ENCODE measurements at places on chromosomes 7 and 10.

GRCh38 chr10:108203905-108204527, 1039.5 kb upstream of the SORCS1 start:
- no peak for DNase-seq

DNA sequence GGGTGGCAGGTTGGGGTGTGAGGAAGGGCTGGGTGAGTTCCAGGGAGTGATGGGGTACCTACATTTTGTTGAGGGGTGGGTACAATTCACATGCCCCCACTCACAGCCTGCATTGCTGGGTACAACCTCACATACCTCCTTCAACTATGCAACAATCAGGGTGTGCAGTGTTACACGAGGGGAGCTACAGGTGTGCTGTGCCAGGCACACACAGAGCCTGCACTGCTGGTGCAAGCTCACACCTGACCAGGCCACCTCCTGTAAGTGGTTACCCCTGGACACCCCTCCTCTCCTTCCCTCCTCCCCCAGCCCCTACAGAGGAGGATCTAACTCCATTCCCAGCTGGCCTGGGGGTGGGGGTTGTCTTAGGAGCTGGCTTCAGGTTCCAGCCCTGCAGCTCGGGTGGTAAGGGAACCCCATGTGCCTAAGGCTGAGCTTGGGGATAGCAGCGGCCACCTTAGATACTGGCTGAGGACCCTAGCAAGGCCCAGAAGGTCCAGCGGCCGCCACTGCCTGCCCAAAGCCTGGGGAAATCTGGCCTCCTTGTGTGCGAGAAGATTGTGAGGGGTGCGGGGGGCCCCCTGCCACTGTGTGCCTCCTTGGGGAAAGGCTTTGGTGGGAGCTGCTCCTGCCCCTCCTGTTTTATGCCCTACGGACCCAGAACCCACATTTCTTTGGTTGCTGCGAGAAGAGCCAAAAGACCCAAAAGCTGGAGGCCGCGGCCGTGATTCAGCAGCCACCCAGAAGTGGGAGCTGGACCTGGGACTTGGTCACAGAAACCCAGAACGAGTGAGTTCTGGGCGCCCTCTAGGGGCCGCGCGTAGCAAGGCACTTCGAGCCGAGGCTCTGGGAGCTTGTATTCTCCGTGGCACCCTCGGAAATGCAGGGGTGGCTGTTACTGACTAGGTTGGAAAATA, 10.8 kb downstream of the TLX1 start:
- DNase-seq, result peak; percentile 58

DNA sequence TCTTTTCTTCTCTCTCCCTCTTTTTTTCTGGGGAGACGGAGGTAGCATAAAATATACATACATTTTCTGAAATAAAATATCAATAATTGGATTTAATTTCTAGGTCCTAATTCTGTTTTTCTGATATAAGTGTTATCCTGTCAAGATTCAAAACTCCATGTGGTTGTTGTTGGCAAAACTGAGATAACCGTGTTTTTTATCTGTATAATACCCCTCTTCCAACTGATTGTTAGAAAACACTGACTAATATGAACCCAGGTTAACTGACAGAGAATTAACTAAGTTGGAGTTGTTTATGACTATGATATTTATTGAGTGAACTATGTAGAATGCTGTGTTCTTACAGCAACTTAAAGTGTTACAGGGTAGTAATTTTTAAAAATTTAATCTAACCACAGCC, 236.5 kb upstream of the KAT6B start:
- DNase-seq, result no peak

GRCh38 chr10:88439932-88440331, 143.2 kb downstream of the RNLS start:
- DNase-seq, result no peak

DNA sequence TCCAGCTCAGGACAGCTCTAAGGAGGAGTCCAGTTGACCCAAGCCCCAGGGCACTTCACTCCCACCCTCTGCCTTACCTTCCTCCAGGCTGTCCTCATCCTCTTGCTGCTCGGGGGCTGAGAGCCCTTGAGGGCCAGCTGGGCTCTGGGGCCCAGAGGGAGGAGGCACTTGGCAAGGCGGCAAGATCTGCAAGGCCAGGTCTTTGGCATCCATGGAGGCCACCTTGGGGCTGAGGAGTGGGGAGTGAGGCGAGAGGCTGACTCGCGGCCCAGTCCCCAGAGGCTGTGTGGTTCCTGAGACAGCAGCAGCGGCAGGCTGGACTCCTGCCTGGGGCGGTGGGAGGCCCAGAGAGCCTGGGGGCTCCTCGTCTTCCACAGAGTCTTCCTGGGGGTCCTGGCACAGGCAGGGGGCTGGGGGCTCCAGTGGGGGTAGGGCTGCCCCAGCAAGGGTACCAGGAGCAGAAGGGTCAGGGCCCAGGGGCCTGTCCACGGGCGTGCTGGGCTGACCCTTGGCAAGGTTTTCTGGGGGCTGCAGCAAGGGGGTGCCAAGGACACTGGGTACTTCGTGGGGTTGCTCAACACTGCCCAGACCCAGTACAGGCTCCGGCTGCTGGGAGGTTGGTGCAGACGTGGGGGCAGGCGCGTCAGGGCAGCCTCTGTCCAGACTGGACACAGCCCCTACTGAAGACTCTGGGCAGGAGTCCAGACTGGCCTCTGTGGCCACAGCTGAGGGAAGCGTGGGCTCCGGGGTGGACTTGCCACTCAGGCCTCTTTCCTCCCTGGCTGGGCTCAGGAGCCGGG, 6.5 kb downstream of the NACAD start:
- DNase-seq, result no peak

GRCh38 chr7:105269397-105269796, 119.3 kb downstream of the SRPK2 start:
- no peak for DNase-seq

- no peak for DNase-seq
These were observed 41.9 kb downstream of the SEMA3C start for GRCh38 chr7:80876894-80877414.

- DNase-seq, result no peak
These were observed 9.6 kb downstream of the PYROXD2 start for GRCh38 chr10:98405422-98405821.

DNA sequence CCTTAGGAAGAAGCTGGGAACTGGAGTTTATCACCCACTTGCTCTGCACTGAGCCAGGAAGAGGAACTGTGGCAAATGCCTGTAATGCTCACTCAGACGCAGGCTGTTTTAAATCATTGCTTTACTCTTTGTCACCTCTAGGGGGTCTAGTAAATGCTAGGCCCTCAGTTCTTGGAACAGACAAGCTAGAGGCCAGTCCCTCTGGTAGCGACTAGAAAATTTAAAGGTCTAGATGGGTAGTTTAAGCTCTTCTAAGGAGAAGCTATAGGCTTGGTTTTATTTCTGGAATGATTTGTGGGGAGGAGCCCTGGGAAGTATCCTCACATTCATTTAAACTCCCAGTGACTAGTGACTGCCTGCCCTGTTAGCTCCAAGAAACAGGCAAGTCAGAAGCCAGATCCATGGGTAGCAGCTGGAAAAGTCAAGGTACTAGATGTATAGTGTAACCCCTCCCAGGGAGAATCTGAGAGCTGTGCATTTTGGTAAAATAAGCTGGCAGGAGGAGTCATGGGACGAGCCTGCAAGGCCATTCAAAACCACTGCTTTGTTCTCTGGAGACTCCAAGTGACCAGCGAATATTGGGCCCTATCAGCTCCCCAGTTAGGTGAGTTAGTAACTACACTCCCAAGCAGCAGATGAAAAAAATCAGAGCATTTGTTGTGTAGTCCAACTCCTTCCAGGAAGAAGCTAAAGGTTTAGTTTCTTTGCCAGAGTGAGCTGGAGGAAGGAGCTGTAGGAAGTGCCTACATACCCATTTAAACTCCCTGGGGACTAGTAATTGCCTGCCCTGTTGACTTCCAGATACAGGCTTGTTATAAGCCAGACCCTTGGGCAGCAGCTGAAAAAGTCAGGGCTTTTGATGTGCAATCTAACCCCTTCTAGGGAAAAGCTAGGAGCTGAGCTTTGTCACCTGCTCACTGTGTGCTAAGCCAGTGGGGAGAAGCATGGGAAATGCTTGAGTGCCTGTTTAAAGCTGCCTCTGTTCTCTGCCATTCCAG, 68.9 kb downstream of the DYNC1I1 start:
- DNase-seq, result no peak

- DNase-seq, result no peak
These were observed 84.5 kb upstream of the WNT16 start for GRCh38 chr7:121244120-121244870.

- DNase-seq, result no peak
These were observed 38.5 kb downstream of the GRID1 start for GRCh38 chr10:86327954-86328725.

DNA sequence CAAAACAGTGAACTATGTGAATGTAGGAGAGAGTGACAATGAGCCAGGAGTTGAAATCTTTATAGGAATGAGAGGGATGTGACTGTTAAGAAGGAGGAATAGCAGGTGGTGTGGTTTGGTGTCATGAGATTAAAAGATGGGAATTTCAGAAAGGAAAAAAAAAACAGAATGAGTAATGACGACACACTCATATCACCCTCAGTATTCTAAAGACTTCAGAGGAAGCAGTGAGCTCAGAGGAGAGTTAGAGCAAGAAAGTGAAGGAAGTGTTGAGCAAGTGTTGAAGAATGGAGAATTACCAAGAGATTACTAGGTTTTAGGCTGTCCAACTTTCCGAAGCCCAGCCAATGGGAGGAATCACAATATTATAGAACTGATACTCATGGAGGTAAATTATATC, 220.5 kb upstream of the HGF start:
- DNase-seq, result no peak

- DNase-seq, result no peak
These were observed 70.4 kb upstream of the ATRNL1 start for GRCh38 chr10:115022733-115023132.

- DNase-seq, result no peak
These were observed 31.5 kb upstream of the LHFPL3 start for GRCh38 chr7:104296900-104297299.

- no peak for DNase-seq
These were observed 189.2 kb downstream of the CSTF2T start for GRCh38 chr10:51510231-51510630.

DNA sequence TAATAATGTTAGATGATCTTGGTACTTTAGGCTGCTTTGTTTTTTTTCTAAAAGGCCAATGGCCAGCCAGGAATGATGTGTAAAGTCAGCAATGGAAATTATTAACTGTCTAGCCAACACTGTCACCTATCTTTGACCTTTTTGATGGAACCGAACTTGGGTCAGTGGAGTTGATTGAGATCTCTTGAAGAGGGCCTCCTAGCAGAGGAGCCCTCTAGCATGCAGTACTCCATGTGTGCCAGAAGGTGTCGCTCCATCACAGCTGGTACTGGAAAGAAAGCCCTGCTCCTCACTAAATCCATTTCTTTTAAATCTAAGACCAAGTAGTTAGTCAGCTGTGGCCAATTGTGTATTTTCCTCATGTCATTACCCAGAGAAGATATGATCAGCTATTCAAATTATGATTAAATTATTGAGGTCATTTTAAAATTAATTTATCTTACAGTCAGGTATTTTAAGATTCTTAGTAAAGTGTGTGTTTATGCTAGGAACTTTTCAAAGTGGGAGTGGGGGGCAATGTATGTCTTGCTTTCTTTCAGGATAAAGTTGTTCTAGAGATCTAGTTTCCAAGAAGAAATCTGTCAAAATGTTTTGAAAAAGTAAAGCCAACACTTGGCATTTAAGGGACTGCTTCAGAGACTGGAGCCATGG, 33.1 kb upstream of the CROT start:
- peak; percentile 45 for DNase-seq

- DNase-seq, result no peak
These were observed 40.0 kb upstream of the SRI start for GRCh38 chr7:88259656-88260380.

GRCh38 chr10:62805231-62806099, 945 bp downstream of the ADO start:
- no peak for DNase-seq

DNA sequence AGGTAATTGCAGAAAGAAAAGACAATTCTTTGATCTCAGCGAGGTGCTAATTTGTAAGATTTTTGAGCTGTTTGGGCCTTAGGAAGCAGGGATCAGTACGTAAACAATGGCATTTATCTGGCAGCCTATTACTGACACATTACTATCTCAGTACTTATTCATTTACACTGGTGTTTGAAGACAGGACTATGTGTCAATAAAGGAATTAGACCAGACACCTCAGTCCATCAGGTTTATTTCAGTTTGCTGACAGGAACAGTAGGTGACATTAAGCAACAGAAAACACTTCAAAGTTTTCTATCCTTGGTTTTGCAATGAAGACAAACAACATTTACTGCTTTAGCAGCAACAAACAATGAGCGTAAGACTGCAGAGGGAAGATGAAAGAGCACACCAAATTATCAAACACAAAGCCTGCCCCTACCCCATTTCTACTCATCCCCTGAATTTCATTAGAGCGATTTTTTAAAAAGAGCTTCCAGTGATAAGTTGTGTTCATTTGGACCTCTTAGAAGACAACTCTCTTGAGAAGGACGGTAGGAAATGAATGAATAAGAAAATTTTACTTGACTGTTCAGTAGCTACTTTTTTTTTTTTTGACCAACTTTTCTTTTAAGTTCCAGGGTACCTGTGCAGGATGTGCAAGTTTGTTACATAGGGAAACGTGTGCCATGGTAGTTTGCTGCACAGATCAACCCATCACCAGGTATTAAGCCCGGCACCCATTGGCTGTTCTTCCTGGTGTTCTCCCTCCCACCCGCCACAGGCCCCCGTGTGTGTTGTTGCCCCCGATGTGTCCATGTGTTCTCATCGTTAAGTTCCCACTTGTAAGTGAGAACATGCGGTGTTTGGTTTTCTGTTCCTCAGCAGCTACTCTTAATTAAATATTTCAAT, 138.8 kb downstream of the DKK1 start:
- DNase-seq, result no peak

- DNase-seq, result peak; percentile 55
These were observed 50.4 kb downstream of the CPEB3 start for GRCh38 chr10:92240289-92241157.

GRCh38 chr10:120543291-120543690, 86.3 kb downstream of the PLPP4 start:
- DNase-seq, result no peak

DNA sequence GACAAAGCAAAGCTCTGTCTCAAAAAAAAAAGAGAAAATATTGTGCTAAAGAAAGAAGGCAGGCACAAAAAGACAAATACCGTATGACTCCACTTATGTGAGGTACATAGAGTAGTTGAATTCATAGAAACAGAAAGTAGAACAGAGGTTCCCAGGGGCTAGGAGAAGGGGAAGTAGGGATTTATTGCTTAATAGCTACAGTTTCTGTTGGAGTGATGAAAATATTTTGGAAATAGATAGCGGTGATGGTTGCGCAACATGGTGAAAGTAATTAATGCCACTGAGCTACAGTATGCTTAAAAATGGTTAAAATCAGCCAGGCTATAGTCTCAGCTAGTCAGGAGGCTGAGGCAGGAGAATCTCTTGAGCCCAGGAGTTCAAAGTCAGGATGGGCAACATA, 18.5 kb upstream of the NPFFR1 start:
- peak; percentile 54 for DNase-seq

All from uterus (tissue), 4 donors.